ENCODE measurements at places on chromosomes 3 and 15.
A peak's percentile ranks its signal among the peaks of the same experiment; 100 is the strongest.

DNA sequence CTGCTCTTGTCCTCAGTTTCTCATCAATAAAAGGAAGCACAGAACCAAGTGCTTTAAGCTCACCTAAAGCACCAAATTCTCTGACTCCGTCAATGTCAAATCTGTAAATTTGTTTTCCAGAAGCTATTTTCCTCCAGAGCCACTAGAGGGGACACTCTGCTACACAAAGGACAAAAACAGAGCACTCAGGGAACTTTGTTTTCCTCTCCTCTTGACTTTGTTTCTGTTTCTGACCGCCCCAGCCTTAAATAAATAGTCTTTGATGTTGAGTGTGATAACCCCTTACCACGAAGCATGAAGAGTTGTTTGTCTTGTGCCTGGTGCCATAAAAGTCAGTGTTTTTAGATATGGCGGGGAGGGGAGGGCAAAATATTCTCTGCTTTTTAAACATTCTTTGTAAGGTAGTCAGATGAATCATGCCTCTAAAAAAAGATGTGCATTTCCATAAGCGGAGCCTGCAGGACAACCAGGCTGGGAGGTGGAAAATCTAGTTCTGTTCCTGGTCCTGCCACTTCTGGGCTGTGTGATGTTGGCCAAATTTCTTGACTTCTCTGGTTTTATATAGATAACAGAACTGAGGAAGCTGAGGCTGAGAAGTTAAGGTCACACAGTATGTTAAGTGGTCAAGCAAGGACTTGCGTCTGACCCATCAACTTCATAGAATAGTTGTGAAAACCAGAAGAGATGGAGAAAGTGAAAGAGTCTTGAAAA lies 7.3 kb upstream of the ZBTB38 start:
- DNase-seq = no peak

- no peak for DNase-seq
These were observed 7.3 kb upstream of the CHCHD6 start for GRCh38 chr3:126696701-126697267.

DNA sequence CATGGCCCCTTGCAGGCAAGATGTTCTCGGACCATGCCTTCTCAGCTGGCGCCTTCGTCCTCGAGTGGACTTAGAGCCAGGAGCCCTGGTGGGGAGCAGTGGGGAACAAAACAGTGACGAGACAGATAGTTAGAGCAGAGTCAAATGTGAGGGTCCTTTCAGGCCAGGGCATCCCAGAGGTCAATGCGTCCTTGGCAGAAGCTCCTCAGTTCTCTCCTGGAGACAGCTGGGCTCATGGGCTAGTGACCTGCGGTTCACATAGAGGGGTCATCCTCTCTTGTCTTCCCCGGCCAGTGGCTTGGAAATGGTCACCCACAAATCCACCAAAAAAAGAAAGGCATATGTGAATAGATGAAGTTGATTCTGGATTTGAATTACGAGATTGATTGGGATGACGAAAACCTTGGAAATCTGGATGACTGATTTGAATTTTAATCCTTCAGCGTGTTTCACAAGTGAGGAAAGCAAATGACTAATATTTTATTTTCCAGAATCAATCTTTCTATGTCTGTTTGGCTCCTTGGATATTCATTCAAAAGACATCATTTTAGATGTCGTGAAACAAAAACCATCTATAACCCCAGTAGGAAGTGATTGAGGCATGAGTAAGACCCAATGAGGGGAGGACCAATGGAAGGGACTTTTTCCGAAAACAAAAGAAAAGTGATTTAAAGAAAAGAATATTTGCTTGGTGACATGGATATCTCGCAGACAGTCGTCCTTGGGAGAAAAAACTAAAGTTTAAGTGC lies 84.5 kb downstream of the ASB7 start:
- no peak for DNase-seq

DNA sequence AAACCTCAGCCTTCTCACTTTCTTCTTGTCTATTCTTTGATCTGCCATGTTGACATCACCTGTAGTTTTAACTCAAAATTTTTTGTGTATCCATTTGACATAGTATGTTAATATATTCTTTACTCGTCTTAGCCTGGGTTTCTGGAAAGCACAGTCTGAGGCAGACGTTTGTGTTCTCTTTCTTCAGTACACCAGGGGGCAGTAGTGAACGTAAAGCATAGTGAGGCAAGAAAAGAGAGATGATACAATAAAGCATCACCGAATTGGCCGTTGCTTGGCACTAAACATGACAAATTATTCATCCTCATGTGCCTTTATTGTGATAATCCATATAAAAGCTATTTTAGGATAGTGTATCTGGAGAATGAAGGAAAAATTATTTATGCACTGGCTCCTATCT lies 141.0 kb upstream of the MYRIP start:
- DNase-seq = no peak

DNA sequence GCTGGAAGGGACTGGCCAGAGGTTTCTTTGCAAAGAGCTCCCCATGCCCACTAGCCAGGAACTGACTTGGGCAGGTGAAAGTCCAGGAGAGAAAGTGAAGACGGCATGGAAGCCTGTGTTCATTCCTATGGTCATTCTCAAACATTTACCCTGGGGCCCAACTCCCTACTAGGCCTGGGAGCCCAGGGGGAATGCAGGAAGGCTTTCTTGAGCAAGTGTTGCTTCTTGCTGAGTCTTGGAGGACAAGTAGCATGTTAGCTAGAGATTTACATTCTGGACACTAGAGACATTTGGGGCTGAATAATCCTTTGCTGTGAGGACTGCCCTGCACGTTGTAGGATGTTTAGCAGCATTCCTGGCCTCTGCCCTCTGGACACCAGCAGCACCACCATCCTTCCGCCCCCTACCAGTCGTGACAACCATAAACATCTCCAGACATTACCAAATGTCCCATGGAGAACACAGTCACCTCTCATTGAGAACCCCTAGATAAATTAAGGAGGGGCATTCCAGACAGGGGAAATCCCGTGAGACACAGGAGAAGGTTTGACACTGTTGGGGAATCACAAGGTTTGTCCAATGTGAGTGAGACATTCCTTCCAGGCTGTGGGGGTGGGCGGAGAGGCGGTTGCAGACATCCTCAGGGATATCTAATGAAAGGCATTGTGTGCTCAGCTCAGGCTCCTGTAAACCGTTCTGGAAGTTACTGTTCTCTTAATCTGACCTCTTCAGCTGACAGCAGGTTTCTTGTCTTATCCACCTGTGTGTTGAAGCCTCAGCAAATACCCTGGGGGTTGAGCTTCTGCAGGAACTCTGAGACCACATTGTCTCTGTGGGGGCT lies 236.2 kb downstream of the TLE3 start:
- DNase-seq = no peak

DNA sequence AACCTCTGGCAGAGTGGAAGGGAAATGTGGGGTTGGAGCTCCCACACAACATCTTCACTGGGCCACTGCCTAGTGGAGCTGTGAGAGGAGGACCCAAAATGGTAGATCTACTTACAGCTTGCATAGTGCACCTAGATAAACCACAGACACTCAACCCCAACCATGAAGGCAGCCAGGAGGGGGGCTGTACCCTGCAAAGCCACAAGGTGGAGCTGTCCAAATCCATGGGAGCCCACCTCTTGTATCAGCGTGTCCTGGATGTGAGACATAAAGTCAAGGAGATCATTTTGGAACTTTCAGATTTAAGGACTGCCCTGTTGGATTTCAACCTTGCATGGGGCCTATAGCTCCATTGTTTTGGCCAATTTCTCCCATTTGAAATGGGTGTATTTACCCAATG lies 20.9 kb downstream of the TP63 start:
- DNase-seq = no peak

GRCh38 chr3:165984589-165984988 lies 147.4 kb upstream of the BCHE start:
- no peak for DNase-seq

DNA sequence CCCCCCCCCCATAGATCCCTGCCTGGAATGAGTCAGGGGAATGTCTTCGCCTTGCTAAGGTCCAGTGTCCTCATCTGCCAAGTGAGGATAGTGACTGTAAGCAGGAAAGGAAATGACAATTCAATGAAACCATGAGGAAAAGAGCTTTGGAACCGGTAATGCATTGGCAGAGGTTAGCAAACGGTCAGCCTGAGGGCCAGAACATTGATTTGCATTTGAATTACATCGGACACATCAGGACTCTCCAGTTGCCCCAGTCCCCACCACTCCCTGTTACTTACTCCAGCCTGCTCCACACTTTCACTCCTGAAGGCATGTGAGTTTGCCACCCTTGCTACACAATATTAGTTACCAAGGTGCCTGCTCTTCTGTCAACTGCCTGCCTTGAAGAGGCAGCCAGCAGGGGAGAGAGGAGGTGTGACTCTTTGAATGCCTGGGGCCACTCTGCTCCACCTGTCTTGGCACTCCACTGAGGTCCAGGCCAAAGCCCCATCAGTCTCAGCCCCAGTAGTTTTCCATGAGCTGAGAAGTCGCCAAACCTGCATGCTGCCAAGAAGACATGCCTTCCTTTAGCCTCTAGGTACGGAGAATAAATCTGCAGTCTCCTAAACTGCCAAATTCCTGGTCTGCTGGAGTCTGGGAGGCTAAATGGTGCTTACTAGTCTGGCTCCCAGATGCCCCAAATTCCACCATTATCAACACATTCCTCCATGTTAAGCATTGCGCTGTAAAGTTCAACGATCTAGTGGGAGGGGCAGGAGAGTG lies 191.7 kb upstream of the TLE3 start:
- no peak for DNase-seq

GRCh38 chr15:72276326-72276700 lies 4.0 kb upstream of the PARP6 start:
- DNase-seq = no peak

GRCh38 chr15:33104212-33104611 lies 90.3 kb downstream of the FMN1 start:
- DNase-seq = no peak

- no peak for DNase-seq
These were observed 196.5 kb upstream of the ATP11B start for GRCh38 chr3:182596676-182597410.

- no peak for DNase-seq
These were observed 11.1 kb downstream of the SIAH2 start for GRCh38 chr3:150751781-150752263.

- peak; percentile 8 for DNase-seq
These were observed 26.1 kb downstream of the TAMM41 start for GRCh38 chr3:11820531-11821041.

Data from stimulated activated CD8-positive, alpha-beta memory T cell treated with anti-CD3 and anti-CD28 coated beads, Interleukin-2, amount 100 ng/mL, for 48 hours (primary cell).